ENCODE measurements at places on chromosomes 4 and X.

GRCh38 chr4:144300616-144301015 lies 160.1 kb upstream of the GYPA start:
- DNase-seq = no peak

DNA sequence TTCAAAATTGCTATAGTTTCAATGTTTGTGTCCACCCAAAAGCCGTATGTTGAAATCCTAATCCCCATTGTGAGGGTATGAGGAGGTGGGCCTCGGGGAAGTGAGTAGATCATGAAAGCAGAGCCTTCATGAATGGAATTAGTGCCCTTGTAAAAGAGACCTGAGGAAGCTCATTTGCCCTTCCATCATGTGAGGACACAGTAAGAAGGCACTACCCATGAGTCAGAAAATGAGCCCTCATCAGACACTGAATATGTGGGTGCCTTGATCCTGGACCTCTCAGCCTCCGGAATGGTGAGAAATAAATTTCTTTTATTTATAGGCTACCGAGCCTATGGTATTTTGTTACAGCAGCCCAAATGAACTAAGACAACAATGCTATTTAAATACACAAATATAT lies 57.7 kb upstream of the EFHC2 start:
- no peak for DNase-seq

DNA sequence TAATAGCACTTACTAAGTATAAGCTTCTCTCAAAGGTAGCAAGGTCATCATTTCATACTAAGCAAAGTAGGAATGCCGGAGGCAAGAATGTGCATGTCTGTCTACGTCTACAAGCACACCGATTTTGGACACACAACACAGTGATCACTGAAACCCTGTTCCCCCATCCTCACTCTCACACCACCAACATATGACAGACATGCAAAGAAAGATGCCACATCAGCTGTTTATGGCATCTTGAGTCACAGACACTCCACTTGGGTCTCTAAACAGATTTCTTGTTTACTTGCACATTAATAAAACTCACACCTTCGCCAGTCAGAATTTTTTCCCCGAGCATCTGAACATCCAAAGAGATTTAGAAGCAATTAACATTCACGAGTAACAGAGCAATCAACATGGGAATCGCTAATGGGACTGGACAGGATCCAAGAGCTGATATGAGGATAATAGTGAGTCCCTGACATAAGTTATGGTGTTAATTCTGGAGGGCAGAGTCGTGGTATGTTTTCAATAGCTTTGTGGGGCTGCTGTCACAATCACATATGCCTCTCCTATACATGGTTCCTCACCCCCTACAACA lies 324.1 kb downstream of the DHX15 start:
- no peak for DNase-seq

- DNase-seq = no peak
These were observed 1.1 kb downstream of the ZFP42 start for GRCh38 chr4:187996502-187997177.

GRCh38 chrX:140099221-140099620 lies 133.9 kb upstream of the CXorf66 start:
- no peak for DNase-seq

GRCh38 chr4:17103231-17103630 lies 204.8 kb upstream of the LDB2 start:
- DNase-seq = no peak

- DNase-seq = no peak
These were observed 271.0 kb downstream of the AFF2 start for GRCh38 chrX:148771440-148771839.

GRCh38 chr4:95014068-95014467 lies 256.3 kb downstream of the BMPR1B start:
- DNase-seq = no peak

GRCh38 chr4:23539969-23540569 lies 349.8 kb downstream of the PPARGC1A start:
- no peak for DNase-seq

DNA sequence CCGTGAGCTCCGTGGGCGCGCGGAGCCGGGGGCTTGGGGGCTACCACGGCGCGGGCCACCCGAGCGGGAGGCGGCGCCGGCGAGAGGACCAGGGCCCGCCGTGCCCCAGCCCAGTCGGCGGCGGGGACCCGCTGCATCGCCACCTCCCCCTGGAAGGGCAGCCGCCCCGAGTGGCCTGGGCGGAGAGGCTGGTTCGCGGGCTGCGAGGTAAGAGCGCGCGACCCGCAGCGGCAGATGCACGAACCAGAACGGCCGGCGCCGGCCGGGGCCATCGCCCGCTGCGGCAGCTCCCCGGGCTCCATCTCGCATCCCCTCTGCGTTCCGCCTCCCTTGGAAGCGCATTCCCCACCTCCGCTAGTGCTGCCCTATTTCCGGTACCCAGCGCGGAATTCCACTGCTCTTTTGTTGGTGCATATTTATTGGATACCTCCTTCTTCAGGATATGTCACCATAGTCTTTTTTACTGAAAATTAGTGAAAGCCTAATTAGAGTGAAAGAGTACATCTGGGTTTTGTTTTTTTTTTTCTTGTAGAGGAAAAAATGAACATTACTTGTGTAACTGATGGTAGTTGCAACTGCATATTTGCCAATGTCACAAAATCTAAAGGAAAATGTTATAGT lies 797 bp downstream of the PKD2 start:
- DNase-seq = no peak

GRCh38 chrX:152925835-152926234 lies 28.0 kb downstream of the ZNF185 start:
- no peak for DNase-seq

GRCh38 chrX:24203072-24203808 lies 53.7 kb downstream of the ZFX start:
- DNase-seq = no peak

DNA sequence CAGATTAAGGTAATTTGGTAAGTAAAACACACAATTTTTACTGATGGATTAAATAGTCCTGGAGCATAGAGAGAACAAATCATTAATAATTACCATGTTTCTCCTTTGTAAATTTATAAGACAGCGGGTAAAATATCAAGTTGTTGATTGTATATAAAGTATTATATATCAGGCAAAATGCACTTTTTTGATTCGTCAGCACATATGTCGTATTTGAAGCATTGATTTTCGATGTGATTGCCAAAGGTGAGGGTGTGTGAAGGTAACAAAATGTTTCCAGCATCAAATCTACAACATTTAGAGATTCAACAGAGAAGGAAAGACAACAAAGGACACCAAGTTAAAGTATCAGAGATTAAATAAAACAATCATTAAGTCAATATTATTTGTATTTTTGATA lies 1437.8 kb upstream of the ADGRL3 start:
- no peak for DNase-seq

GRCh38 chr4:83231620-83232076 lies 53.0 kb downstream of the COQ2 start:
- peak; percentile 30 for DNase-seq

DNA sequence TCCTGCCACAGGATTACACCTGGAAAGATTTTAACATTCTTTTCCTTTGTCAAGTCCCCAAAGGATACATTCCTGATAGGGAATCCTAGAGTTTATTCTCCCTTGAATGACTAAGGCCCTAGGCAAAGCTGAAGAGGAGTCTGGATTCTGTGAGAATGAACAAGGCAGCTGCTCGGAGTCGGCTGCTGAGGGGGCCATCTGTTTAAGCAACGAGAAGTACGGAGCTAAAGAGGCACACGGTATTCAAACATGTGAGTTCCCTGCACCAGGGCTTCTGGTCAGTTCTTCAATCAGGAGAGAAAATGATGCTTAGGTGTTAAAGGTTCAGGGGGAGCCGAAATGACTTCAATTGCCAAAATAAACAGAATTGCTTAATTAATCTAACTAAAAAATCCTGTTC lies 97.6 kb downstream of the MGST2 start:
- DNase-seq = no peak

DNA sequence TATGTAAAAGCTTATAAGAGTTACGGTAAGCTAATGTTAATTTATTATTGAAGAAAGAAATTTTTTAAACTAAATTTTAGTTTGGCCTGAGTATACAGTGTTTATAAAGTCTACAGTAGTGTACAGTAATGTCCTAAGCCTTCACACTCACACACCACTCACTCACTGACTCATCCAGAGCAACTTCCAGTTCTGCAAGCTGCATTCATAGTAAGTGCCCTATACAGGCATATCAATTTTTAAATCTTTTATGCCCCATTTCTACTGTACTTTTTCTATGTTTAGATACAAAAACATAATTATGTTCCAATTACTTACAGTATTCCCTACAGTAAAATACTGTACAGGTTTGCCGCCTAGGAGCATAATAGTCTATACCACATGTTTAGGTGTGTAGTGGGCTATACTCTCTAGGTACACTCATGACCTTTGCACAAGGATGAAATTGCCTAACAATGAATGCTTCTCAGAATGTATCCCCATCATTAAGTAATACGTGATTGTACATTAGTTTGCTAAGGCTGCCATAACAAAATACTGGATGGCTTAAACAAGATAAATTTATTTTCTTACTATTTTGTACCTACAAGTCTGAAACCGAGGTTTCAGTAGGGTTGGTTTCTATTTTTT lies 333.8 kb upstream of the PCDH7 start:
- no peak for DNase-seq

- DNase-seq = no peak
These were observed 13.1 kb upstream of the CCKAR start for GRCh38 chr4:26503427-26503826.

DNA sequence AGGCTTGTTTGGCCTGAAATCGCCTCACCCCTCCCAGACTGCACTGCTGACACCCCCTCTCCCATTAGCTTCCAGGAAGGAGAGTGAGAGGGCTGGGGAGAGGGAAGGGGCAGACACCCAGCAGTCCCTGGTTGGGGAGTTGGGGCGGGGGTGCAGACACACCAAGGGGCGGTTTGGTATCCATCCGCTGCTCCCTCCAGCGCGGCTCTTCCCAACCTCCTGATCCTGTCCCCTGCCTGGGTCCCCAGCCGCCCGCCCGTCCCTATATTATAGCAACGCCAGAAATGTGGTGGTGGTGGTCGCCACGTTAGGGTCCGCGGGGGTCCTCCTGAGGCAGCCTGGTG lies 24.9 kb downstream of the GPRASP3 start:
- DNase-seq = no peak

DNA sequence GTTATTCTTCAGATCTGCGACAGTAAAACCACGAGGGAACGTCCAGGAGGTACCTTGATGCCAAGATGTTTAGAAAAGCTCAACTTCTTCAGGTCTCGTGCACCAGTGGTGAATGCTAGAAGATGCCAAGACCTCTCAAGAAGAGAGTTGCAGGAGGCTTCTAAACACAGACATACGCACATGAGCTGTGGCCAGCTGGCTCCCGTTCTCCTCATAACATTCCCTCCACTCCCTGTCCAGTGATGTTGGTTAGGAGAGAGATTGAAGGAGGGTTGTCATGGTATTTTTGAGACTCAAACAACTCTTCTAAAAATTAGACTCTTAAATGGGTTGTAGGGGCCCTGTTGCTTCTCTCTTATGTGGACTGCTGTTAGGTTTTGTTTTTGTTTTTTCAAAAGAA lies 184.3 kb downstream of the QDPR start:
- DNase-seq = no peak

- DNase-seq = no peak
These were observed 28.9 kb downstream of the CASP3 start for GRCh38 chr4:184620212-184620867.

DNA sequence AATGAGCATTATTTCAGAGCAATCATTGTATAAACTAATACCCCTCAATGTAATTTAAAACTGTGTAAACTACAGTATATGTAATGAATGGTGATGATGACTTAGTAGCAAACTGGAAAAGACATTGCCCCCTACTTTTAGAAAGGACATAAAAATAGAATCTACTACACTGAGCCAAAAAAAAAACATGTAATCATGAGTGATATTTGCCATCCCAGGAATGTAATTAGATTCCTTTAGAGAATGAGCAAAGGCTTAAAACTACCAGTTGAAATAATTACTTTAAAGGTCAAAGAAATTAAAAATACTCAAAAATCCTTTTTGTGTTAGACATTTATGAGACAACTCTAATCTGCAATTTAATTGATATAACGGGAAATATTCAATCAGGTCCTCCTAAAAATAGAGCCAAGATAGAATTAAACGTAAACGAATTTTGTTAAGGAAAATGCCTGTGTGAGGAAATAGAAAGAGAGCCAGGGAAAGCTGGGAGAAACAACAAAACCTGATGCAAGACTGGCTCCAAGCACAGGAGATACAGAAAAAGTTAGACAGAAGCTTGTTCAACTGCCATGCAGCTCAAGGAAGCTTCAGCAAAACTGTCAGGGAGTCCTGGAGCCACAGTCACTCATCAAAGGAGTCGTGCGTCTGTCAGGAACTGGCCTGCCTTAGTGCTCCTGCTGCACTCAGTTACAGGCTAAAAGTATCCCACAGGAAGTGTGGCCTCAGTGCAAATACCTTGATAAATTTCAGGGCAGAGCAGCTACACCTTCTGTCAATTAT lies 655.7 kb upstream of the INTU start:
- DNase-seq = no peak

- DNase-seq = no peak
These were observed 9.3 kb upstream of the CPE start for GRCh38 chr4:165369522-165369921.

- no peak for DNase-seq
These were observed 142.0 kb upstream of the RBPJ start for GRCh38 chr4:26178854-26179253.

DNA sequence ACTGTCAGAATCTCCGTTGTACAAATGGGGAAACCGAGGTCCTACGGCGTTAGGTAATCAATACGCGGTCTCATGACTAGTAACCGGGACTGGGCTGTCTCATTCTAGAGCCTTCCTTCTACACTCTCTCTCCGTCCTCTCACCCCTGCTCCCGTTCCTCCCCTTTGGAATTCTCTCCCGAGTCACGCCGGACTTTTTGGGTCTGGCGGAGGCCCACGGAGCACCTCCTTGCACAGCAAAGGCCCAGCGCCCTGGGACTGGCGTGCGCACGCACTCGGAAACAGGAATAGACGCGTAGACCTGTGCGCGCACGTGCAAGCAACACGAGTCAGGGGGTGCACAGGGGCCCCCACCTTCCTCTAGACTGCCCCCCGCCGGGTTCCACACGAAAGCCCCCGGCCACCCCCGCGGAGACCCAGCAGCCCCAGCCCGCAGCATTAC lies 361 bp downstream of the QDPR start:
- no peak for DNase-seq

DNA sequence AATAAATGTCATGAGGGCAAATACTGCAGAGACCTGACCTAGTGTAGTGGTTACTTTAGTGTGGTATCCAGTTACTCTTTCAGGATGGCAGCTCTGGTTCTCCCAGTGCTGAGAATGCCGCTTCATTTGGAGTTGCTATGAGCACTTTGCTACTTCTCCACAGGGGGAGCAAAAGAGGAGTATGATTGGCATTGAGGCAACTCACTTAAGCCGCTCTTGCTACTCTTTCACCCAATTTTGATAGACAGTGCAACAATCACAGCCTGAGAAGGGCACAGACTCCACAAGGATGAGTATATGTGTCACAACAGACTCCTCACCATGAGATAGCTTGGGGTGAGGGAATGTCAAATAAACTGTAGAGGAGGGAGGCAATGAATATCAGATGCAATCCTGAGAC lies 81.2 kb downstream of the NPY1R start:
- no peak for DNase-seq

DNA sequence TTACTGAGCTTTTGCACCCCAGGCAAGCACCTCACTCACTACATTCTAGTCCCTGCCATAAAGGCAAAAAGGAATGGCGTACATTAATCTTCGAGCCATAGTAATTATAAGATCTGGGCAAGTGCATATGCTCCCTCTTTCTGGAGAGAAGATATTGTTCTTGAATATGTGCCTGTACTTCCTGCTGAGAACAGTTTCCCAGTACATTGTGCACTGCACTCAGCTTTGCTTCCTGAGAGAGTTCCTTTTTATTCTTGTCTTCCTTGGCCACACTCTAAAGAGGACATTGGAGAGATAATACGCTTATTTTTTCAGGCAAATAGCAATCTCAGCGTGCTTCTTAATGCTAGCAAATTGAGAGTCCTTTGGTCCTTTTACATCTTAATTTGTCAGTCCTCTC lies 909.0 kb upstream of the PCDH10 start:
- no peak for DNase-seq

Measured in CD4-positive, alpha-beta T cell treated with Interleukin-2 at 100 ng/mL for 4 hours (primary cell).